Stomach (tissue), 19 donors: ENCODE measurements at places on chromosomes 11 and 22. TPM values are rescaled to one million over a fixed set of nuclear protein-coding genes. Genes with fewer than 3 reads are reported as not detected.

The MYBPC3 gene
- total RNA-seq, result not detected

GRCh38 chr11:47400768-47401279 is 7.6 kb upstream of the SLC39A13 start:
- no peak for DNase-seq

GRCh38 chr22:28736301-28737155 is 5.1 kb downstream of the CHEK2 start:
- no peak for DNase-seq

DNA sequence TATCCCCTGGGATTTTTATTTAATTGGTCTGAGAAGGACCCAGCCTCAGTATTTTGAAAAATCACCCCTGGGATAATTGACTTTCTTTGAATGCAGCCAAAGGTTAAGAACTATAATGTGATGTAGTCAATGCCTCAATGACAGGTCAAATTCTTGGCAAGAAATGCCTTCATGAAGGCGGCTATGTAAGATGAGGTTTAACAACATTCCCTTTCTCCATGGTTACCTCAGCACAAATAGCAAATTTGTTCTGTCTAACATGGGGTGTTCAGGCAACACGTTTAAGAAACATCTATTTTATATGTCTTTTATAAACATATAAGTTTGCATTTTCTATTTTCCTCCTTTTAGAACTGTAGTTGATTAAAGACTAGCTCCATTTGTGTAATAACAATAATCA is 5.3 kb downstream of the SLN start:
- no peak for DNase-seq

- DNase-seq, result no peak
These were observed 14.6 kb upstream of the VWCE start for GRCh38 chr11:61309739-61310138.

DNA sequence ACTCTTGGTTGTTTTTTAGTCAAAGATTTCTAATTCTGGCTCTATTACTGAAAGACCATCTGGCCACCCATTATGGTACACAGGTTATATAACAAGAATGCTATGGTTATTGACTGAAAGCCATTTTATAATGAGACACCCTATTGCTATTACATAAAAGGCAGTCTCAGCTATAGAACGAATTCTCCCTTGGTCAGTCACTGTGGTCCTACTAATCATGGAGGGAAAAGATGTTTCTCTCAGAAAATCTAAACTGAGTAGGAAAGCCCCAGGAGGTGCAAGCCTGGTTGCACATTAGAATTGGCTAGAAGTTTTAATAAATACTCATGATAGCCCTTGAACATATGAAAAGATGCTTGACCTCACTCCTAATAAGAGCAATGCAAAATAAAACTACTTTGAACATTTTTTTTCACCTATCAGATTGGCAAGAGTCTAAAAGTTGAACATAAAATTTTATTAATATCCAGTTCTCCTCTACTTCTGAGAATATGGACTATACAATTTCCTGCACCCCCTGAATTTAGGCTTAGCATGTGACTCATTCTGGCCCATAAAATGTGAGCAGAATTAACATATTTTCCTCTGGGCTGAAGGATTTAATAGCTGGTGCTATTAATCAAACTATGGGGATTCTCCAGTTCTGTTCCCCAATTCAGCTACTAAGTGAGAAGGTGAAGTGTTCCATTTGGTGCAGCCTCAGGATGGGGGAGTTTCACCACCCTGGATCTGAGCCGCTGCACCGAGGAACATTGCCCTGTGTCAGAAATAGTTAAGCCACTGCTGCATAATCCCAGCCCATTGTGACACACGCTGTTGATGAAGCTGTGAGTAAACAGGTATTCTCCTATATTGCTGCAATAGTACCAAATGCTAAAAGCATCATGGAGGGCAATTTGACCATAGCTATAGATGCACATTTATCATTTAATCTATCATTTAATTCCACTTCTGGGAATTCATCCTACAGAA is 11.5 kb upstream of the CRKL start:
- DNase-seq, result no peak

GRCh38 chr11:1669546-1670218 is 27.3 kb upstream of the KRTAP5-6 start:
- DNase-seq, result peak; percentile 76

GRCh38 chr11:123674297-123674696 is 19.9 kb upstream of the SCN3B start:
- no peak for DNase-seq

DNA sequence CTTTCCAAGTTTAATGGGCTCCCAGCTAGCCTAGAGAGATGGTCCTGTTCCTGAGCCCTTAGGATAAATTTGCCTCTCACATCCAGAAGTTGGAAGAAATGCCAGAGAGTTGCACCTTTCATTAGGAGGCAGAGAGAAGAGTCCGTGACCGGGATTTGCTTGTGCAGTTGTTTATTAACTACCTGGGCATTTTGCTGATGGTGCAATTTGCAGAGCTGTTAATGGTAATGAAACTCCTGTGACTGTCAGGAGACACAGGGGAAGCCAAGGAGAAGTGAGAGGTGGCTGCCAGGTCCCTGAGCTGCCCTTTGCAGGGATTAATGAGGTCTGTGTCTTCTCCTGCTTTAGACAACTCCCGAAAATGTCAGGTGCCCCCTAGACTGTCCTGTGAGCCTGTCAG is 69.1 kb upstream of the B3GAT1 start:
- no peak for DNase-seq

DNA sequence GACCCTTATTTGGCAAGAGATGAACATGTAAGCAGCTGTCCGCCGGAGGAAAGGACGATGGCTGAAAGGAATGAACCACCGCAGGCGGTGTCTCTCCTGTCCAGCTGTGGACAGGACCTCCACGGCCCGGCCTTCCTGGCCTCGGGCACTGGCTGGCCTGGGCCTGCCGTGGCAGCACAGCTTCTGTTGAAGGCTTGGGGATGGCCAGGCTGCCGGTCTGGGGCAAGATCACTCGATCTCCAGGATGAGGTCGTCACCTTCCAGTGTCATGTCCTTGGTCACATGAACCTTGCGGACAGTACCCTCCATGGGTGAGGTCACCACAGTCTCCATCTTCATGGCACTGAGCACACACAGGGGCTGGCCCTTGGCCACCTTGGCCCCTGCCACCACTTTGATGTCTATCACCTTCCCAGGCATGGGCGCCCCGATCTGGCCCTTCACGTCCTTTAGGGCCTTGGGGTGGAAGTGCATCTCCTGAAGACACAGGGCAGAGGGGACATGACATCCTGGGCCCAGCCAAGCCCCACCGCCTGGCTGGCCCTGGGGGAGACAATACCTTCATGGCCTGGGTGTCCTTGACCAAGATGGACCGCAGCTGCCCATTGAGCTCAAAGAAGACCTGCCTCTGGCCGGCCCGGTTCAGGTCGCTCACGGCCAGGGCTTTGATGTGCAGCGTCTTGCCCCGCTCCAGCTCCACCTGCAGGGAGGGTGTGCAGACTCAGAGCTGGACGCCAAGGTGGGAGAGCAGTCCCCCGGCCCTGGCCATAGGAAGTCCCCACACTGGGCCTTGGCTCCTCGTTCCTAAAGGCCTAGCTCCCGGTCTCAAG is 5.6 kb downstream of the RCE1 start:
- peak; percentile 10 for DNase-seq

DNA sequence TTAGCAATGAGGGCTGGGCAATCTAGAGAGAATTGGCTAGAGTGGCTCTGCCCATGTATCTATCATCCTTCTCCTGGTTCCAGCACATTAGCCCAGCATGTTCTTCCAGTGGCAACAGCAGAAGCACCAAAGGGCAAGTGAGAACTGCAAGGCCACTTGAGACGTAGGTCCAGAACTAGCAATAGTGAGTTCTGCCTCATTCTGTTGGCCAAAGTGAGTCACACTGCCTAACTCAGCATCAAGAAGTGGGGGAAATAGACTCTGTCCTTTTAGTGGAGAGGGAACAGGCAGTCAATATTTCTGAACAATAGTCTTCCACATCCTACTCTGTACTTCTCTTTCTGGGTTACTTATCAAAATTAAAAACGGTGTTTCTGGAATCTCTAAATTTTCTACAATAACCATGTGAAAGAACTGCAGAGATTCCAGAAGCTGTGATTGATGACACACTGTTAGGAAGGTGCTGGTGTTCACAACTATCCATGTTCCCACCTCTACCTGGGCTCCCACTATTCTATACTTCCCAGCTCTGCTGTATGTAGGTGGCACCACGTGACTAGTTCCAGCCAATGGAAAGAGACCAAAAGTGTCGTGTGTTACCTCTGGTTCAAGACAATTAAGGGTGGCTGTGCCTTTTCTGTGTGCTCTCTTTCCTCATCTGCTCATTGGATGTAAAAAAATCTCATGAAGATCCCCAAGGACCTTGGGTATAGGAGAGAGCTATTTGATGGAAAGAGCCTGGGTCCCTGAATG is 23.4 kb upstream of the GRK3 start:
- no peak for DNase-seq

DNA sequence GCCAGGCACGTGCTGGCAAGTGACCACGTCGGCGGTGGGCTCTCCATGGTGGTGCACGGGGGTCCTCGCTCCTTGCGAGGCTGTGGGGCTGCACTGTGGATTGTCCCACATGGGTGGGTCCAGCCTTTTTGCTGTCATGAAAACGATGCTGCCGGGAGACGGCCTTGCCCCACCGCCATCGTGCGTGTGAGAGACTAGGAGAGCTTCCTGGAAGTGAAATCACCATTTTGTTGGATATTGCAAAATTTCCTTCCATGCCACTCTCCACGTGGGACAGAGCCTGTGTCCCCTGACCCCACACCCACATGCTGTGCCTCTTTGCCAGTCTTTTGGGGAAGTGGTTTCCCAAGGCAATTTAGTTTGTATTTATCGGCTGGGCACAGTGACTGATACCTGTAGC is 18.2 kb upstream of the GRAMD4 start:
- no peak for DNase-seq

DNA sequence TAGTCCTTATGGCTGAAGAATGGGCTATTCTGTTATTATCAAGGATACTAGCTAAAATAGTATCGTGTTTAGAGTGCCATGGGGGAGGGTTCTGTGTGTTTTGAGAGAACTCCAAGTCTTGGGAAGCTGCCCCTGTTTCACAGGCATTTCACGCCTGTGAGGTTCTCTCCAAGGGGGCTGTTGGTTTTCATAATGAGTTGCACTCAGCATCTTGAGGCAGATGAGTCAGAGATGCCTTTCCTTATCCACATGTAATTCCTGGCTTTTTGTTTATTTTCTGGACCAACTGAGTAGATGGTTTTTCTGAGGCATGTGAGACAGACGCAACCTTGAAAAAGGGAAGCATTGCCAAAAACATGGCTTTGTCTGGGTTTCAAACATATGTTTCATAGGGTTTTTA is 203.7 kb downstream of the ARHGAP42 start:
- DNase-seq, result no peak
